Activated T-helper 9 cell treated with anti-CD3 and anti-CD28 coated beads, Interleukin-2, amount 50 U/mL, for 16 hours (primary cell): ENCODE measurements at places on chromosomes 6 and 20.

- DNase-seq: no peak
These were observed 159.7 kb upstream of the KCNG1 start for GRCh38 chr20:51182571-51182970.

- DNase-seq: no peak
These were observed 142.0 kb upstream of the SOX4 start for GRCh38 chr6:21451546-21452013.

GRCh38 chr20:63977739-63978276, 1.6 kb downstream of the SAMD10 start:
- DNase-seq: peak; percentile 37

GRCh38 chr6:157860505-157860991, 37.5 kb downstream of the SNX9 start:
- DNase-seq: no peak

GRCh38 chr6:137307163-137307854, 88.1 kb upstream of the IFNGR1 start:
- no peak for DNase-seq

GRCh38 chr6:54541541-54541940, 233.3 kb downstream of the TINAG start:
- DNase-seq: no peak

DNA sequence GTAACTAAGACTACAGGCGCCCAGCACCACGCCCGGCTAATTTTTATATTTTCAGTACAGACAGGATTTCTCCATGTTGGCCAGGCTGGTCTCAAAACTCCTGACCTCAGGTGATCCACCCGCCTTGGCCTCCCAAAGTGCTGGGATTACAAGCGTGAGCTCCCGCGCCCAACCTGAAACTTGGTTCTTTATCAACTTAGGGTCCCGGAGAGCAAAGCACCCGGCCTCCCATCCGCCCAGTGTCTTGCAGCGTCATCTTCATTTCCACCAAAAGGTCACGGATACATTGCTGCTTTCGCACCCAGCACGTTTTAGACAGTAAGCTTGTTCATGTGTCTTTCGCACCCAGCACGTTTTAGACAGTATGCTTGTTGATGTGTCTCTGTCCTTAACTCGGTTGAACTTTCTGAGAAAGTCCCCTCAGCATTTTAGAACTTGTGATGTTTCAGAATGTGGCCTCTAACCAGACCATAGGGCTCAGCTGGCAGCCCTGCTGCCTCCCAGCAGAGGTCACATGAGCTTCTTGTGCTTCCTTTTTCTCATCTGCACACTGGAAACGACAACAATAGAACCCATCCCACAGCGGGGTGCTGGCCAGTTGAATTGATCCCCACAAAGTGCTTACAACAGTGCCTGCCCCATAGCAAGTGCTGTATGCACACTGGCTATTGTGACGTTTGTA, 48.8 kb downstream of the PRR18 start:
- no peak for DNase-seq

GRCh38 chr6:12254210-12254609, 36.0 kb upstream of the EDN1 start:
- no peak for DNase-seq
